ENCODE measurements at places on chromosomes 7 and 10.

DNA sequence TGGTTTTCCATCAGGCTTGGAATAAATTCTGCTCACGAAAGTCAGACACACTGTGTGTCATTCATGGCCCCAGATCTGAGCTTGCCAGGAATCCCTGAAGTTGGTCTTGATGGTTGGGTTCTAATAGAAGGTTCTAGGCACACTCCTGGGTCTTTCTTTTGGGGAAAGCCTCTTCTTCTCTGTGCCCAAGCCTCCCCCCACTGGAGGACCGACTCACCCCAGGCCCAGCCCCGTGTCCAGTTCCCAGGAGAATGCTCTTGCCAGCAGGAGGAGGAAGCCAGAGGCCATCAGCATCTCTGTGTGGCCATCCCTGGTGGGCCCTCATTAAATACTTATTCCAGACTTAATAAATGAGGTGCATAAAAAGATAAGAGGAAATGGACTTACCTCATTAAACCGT lies 548.0 kb downstream of the TCERG1L start:
- DNase-seq, result no peak

- peak; percentile 62 for DNase-seq
Observed at GRCh38 chr10:84333864-84334451, 5.6 kb downstream of the CCSER2 start.

DNA sequence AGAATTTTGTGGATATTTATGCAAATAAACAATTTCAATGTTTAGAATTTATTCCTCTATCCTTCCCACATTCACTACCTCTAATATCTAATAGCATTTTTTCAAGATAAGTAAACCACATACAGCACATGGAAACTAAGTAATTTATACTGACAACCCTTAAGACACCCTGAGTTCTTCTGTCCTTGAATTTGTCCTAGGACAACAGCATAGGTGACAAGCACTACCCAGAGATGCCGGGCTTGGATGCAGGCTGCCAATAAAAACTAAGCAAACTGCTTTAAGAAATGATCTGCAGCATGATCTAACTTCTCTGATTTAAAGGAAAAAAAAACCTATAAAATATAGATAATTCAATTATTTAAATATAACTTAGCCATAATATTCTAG lies 22.7 kb downstream of the NT5C3A start:
- DNase-seq, result no peak

GRCh38 chr7:28956608-28957063 lies 1.5 kb downstream of the TRIL start:
- DNase-seq, result peak; percentile 65

- DNase-seq, result no peak
Observed at GRCh38 chr10:124896751-124897150, 45.2 kb upstream of the ZRANB1 start.

GRCh38 chr7:1106063-1106792 lies 18.3 kb downstream of the GPER1 start:
- no peak for DNase-seq

DNA sequence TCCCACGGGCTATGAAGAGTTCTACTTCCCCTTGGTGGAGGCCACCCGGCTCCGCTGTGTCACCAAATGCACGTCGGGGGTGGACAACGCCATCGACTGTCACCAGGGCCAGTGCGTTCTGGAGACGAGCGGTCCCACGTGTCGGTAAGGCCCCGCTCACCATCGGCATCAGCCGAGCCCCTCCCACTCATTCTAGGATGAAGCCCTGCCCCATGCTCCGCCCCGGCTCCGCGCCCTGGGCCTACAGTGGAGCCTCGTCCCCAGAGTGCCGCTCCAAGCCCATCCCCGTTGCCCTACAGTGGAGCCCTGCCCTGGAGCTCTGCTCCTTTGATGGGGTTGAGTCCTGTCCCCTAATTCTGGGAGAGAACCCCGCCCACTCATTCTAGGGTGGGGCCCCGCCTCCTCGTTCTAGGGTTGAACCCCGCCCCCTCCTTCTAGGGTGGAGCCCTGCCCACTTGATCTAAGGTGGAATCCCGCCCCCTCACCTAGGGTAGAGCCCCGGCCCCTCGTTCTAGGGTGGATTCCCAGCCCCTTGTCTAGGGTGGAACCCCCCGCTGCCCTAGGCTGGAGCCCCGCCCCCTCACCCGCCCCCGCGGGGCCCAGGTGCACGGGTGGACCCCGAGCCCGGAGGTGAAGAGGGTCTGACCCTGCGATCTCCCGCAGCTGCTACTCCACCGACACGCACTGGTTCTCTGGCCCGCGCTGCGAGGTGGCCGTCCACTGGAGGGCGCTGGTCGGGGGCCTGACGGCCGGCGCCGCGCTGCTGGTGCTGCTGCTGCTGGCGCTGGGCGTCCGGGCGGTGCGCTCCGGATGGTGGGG lies 3.4 kb upstream of the MUC12 start:
- peak; percentile 58 for DNase-seq

- peak; percentile 97 for DNase-seq
Observed at GRCh38 chr10:99906470-99906869, 103.3 kb downstream of the DNMBP start.

DNA sequence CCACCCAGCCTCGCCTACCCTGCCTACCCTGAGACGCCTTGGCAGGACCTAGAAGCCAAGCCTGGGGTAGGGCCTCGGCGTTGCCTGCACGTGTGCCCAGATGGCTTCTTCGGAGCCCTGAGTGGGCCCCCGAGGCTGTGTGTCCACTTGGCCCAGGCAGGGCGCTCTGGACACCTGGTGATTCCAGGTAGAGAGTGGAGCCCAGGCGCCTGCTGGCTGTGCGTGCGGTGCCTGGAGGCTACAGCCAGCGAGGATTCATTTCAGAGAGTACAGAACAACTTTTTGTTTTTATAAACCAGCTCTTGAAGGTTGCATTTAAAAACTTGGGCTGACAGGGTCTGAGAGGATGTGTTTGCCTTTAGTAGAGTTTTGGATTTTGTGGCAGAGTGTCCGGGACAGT lies 40.0 kb downstream of the NKX6-2 start:
- DNase-seq, result no peak

GRCh38 chr7:106050746-106051117 lies 61.4 kb downstream of the SYPL1 start:
- peak; percentile 90 for DNase-seq

DNA sequence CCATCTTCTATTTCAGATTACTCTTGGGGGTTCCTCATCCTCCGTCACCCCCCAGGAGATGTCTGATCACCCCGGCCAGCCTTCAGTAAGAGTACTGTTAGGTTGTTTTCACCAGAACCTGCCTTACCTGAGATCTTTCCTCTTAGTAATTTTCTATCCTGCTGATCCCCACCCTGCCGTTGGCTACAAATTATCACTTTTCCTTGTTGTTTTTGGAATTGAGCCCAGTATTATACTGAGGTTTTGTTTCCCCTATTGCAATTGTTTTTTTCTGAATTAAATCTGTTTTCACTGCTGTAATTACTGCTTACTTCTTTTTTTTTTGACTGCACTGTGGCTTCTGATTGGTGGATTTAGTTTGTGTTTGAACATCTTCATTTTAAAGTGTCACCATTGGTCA lies 14.7 kb downstream of the SPAM1 start:
- peak; percentile 8 for DNase-seq

DNA sequence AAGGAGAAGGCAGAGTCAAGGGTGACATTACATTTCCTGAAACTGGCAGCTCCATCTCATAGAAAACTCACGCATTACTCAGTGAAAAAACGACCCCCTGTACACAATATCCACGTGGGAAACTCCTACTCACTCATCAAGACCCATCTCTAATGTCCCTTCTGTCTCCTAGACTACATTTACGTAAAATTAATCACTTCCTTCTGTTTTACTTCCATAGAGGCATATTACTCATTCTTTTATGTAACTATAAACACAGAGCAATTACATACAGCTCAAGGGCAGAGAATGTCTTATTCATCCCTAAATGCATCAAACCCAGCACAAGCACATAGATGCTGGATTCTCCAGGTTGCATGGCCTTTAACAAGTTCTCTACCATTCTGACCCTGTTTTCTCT lies 281.8 kb downstream of the KCNMA1 start:
- DNase-seq, result peak; percentile 87

GRCh38 chr10:105950410-105950809 lies 1214.1 kb downstream of the SORCS1 start:
- peak; percentile 61 for DNase-seq

All from epithelial cell of esophagus (primary cell).